Activated CD8-positive, alpha-beta memory T cell treated with anti-CD3 and anti-CD28 coated beads, Interleukin-2, amount 50 U/mL, for 48 hours (primary cell): ENCODE measurements at places on chromosomes 2 and 18.

- no peak for DNase-seq
These were observed 11.0 kb downstream of the IL18R1 start for GRCh38 chr2:102366406-102367112.

DNA sequence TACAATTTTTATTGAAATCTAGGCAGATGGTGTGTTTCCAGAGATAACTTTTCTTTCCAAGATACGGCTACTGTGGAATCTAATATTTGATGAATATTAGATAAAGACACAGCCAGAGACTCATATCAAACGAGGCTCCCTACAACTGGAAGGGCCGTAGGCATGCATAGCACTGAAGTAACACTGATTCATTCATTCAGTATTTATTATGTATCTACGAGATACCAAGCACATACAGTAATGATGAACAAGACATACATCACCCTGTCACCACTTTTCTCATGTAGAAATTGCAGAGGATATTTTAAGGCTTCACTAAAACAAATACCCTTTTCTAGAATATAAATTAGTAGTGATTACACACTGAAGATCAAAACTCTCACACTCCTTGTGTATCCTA is 74.5 kb downstream of the KCTD18 start:
- no peak for DNase-seq

- no peak for DNase-seq
These were observed 112.3 kb downstream of the AGAP1 start for GRCh38 chr2:235606004-235606715.

DNA sequence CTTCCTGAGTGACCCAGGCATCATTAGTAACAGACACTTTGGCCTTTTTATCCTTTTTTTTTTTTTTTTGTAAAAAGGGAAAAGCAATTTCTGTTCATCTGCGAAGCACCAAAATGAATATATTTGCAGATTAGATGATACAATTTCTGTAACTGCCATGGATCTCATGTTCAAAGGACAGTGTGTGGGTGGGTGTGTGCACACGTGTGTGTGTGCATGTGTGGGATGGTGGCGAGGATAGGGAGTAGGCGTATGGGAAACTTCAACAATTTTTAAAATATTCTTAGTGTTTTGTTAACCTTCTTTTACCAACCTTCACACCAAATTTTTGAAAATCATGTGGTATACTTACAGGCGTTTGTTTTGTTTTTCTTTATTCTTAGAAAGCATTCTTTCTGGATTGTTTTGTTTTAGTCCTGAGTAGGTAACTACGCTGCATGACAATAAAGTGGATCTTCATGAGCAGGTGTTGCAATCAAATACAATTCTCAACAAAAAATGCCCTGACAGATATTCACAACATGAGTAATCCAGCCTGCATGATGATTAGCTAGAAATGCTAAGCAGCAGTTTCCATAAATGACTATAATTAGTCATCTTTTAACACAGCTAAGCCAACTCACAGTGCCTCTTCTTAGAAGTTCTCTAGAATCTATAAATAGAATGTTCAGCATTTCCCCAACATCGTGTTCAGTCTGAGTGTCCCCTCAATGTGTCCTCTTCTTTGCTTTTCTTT is 53.5 kb upstream of the RMDN2 start:
- DNase-seq, result no peak

DNA sequence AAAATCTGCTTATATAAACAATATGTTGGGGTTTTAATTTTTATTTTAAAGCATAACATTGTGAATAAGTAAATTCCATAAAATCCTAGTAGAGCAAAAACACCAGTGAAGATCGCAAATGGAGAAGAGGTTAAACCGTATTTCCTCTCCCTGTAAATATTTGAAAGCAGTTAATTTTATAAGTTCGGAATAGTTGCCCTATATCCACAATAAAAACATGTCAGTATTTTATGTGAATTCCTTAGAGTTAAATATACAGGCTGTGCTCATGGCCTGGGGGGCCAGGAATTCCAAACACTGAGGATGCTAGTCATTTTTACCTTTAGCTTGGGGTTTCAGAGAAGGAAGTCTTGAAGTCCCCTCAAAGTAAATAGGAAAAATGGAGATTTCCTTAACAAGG is 135.0 kb downstream of the FIGN start:
- DNase-seq, result no peak

- no peak for DNase-seq
These were observed 18.2 kb downstream of the NFATC1 start for GRCh38 chr18:79413901-79414300.

DNA sequence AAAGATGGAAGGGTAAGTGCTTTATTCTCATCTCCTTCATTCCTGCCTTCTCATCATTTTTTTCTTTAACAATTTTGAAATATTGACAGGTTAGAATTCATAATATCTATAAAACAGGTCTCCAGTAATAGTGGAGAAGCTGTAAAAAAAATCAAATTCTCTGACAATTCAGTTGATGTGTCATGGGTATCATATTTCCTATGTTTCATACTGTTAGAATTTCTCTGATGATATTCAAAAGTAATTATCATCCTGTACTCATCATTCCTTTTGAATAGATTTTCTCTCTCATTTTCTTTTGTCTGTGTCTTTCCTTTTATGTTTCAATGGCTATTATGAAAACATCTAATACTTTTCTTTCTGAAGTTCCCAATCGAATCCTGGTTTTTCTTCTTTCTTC is 97.7 kb downstream of the CPS1 start:
- no peak for DNase-seq

DNA sequence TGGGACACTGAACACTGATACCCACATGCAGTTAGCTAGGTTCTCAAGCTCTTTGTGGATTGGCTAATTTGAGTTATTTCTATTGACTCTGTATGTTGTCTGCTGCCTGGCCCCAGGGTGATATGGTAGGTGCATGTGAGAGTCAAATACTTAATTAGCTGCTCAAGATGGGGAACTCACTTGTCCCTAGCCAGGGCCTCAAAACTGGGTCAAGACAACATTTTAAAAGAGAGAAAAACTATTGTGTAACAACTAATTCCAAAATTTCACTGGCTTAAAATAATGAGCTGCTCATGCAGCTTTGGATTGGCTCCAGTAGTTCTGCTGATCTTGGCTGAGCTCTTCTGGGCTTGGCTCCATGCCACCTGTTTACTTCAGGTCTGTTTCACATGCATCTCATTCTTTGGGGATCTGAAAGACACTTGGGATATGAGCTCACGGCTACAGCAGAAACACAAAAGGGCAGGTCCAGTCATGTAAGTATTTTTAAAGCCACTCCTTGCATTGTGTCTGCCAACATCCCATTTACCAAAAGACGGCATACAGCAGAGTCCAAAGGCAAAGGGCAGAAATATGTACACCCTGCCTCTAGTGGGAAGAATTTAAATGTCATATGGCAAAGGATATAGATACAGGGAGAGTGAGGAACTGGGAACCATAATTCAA is 716.8 kb downstream of the SUCLG1 start:
- no peak for DNase-seq

- no peak for DNase-seq
These were observed 153.2 kb downstream of the WDR7 start for GRCh38 chr18:56804395-56804794.

DNA sequence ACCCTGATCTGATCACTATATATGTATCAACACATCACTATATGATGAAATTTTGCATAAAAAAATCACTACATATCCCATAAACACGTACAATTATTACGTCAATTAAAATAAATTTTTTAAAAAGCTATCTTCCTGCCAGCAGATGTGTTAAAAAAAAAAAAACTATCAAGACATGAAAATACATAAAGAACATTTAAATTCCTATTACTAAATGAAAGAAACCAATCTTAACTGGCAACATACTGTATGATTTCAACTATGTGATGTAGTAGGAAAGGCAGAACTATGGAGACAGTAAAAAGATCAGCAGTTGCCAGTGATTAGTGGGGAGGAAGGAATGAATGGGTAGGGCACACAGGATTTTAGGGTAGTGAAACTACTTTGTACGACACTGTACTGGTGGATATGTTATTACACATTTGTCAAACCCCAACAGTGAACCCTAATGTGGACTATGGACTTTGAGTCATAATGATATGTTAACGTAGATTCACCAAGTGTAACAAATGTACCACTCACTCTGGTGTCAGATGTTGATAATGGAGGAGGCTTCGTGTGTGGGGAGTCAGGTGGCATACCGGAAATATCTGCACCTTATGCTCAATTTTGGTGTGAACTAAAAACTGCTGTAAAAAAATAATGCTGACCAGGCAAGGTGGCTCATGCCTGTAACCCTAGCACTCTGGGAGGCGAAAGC is 27.4 kb downstream of the USP34 start:
- no peak for DNase-seq

- DNase-seq, result no peak
These were observed 49.0 kb downstream of the SLC16A14 start for GRCh38 chr2:230019742-230020141.

DNA sequence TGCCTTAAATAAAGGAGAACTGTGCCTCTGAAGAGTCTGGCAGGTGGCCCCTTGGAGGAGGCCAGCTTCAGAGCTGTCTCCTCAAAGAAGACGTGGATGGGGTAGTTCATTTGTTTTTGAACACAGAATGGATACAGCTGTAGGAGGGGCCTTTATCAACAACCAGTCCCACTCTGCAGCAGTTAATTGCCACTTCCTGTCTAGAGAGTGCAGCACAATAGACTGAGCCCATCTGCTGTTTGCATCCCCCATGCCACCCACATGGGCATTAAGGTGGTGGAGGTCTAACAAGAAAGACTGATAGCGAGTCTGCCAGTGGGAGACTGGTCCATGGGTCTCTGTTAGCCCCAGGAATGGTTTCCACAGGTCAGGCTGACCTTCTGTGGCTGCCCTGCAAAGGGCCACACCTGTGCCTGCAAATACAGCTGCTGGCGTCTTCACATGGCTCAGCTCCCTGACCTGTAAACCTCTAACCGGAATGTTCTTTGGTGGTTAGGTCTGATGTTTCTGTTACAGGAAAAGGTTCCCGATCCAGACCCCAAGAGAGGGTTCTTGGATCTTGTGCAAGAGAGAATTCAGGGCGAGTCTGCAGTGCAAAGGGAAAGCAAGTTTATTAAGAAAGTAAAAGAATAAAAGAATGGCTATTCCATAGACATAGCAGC is 153.3 kb upstream of the ITGA6 start:
- no peak for DNase-seq

DNA sequence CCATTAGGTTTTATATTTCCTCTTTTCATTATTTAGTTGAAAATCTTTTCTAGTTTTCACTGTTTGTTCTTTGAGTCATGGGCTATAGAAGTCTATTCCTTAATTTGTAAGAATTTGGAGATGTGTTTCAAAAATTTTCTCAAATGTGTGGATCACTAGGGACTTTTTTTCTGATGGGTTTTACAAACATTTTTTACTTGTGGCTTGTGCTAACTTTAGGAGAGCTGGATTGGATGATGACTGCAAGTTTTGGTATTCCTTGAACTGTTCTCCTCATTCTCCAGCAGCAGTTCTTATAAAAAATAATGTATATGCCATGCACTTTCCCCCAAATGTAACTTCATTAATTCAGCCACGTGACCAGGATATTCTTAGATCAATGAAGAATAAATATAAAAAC is 94.7 kb upstream of the CWC22 start:
- no peak for DNase-seq

DNA sequence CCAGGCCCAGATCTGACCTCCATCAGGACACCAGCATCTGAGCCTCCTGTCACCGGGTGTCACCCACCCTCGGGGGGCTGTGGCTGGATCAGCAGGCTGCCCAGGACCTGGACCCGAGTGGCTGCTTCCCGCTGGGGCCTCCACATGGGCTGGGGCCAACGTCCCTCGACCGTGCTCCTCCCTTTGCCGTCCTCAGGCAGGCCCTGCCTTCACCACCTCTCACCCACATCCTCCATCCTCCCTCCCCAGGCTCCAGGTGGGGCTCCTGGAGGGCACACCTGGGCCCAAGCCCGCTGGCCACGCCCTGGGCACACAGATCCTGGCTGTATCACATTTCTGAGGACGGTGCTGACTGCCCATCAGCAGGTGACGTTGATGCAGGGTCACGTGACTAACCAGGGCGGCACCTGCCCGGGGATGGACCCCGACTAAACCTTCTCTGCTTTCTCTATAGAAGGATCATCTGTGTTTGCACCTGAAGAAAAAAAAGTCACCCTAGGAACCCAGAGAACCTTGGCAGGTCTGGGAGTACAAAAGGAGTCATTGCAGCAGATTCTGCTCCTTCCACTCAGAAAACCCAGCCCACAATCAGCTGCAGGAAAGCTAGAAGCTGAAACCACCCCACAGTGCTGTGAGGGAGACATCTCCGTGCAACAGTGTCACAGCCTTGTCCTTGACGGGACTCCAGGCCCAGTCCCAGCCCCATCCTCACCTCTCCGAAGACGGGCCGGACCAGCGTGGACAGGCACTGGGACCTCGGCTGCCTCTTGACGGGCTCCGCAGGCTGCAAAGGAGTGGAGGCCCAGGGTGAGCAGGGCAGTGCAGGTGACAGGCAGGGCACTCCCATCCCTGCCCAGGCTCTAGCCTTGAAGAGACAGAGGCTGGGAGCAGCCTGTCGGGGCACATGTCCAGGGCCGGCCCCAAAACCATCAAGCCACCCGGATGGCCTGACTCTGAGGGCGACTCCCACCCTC is 11.2 kb downstream of the STK25 start:
- DNase-seq, result no peak

DNA sequence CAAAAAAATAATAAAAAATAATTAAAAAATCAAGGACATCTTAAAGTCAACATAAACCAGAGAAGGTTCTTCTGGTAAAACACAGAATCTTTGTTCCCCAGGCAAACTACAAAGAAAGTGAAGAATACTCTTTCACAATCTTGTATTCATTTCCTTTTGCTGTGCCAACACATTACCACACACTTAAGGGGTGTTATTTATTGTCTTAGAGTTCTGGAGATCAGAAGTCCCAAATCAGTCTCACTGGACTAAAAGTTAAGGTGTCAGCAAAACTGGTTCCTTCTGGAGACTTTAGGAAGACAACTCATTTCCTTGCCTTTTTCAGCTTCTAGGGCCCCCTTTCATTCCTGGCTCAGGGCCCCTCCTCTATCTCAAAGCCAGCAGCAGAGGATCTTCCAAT is 12.2 kb upstream of the CAB39 start:
- no peak for DNase-seq

DNA sequence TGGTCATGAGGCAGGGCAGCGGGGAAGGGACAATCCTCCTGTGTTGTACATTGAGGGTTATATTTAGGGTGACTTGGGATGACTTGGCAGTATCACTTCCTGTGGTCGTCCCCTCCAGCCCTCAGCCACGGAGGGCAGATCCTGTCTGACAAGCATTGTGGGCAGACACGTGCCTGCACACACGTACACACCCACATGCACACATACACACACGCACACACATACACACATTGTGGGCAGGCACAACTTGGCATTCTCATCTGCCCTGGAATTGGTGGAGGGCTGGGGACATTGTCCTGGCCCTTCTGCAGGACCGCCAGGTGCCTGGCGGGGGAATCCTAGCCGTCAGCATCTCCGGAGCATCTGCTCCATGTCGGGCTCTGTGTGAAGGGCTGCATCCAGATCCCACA is 47.6 kb downstream of the ODC1 start:
- DNase-seq, result peak; percentile 81

DNA sequence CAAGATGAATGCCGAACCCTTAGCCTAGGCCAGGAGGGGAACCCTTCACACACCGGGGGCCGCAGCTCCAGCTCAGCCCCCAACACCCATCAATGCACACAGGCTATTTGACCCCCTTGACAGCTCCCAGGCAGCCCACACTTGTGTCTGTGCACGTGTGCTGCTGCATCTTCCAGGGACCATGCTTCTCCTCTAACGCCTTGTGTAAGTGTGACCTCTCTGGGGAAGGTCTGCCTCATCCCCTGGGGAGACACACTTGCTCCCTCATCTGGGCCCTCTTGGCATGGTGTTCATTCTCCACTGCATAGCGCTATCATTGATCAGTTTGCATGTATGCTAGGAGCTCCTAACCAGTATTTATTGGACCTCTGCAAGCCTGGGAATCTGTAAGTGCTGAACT is 120.0 kb upstream of the FHL2 start:
- no peak for DNase-seq

- no peak for DNase-seq
These were observed 290.5 kb upstream of the KYNU start for GRCh38 chr2:142586693-142587580.
